ENCODE measurements at places on chromosomes 11 and 22.

- peaks cover 9% of the 10 kb centered on the region for H3K36me3 ChIP-seq
- H3K27me3 ChIP-seq, result no peaks in the 10 kb centered on the region
- DNase-seq, result no peak
- H3K27ac ChIP-seq, result no peak overlapping the region
- H3K4me3 ChIP-seq, result no peak overlapping the region
- no peaks in the 10 kb centered on the region for H3K4me1 ChIP-seq
Observed at GRCh38 chr11:134288486-134288885, 12.3 kb downstream of the GLB1L3 start.

- H3K36me3 ChIP-seq, result no peaks in the 10 kb centered on the region
- no peak for DNase-seq
- H3K4me1 ChIP-seq, result peaks cover 3% of the 10 kb centered on the region
Observed at GRCh38 chr11:95991101-95991500, 67.2 kb upstream of the MTMR2 start.

DNA sequence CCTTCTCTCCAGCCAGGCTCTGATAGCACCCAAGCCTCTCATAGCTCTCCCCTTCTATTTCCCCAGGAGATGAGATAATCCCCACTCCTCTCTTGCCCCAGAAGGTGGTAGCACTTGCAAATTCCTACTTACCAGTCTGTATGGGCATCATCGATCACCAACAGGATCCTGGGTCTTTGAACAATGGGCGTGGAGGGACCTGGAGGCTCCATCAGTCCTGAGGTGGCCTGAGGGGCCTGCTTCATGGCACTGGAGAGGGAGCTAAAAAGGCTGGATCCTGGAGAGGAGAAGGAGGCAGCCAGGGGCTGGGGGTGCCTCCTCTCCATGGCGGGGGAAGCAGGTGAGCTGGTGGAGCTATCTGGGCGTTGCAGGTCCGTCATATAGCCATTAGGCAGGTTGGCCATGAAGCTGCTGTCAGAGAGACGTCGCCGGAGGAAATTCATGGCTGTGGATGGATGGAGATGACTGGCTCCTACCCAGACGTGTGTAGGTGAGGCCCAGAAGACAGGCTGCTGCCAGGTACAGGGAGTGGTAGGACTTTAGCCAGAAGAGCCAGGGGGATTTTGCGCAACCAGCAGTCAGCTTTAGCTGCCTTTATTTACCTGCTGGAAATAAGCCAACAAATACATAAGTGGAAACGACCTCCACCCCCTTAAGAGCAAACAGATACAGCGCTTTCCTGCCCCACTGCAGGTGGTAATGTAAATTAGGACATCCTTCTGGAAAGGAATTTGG, 51.8 kb downstream of the SYN3 start:
- no peaks in the 10 kb centered on the region for H3K27me3 ChIP-seq
- peak; percentile 24 for DNase-seq
- H3K27ac ChIP-seq, result no peak overlapping the region

DNA sequence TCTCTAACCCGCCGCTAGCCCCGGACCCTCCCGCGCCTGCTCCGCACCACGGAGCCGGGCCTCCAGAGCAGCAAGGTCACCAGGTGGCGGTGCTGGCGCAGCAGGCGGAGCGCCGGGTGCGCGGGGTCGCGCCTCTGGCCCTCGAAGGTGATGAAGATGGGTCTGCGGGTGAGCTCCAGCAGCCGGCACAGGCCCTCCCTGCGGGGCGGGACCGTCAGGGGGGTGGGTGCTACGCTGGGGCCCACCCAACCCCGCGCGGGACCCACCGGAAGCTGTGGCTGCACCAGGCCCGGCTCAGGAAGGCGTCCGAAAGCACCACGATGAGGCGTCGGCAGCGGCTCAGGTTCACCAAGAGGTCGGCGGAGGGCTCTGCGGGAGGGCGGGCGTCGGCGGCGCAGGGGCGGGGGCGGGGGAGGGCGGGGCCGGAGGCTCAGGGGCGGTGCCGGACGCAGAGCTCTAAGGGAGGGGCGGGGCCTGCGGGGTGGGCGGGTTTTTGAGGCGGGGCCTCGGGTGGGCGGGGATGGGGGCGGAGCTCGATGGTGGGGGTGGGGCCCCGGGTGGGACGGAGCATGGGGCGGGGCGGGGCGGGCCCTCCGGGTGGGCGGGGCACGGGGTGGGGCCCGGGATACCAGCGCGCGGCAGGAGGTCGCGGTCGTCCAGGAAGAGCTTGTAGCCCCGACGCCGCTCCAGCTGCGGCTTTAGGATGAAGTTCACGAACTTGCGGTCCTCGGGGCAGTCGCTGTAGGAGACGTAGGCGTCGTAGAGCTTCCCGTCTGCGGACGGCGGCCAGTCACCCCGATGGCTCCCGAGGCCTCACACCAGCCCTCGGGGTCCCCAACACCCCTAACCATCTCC, 7.8 kb downstream of the SIGIRR start:
- peaks cover 5% of the 10 kb centered on the region for H3K4me1 ChIP-seq
- no peak overlapping the region for H3K27ac ChIP-seq
- H3K36me3 ChIP-seq, result no peaks in the 10 kb centered on the region
- peak; percentile 57 for DNase-seq
- H3K27me3 ChIP-seq, result no peaks in the 10 kb centered on the region

DNA sequence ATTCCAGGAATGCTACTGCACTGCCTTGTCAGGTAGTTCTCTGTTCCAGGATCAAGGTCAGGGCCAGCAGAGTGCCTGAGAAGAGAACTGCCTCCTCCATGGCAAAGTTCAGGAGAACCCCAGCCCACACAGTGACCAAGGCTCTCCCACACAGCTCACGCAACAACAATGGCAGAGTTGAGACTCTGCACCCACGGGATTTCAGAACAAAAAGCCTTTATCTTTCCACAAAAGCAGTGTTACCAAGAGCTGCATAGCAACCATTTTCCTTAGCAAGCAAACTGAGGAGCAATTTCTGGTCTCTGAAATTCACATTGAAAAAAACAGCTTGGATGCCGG, 11.1 kb downstream of the PLAAT3 start:
- H3K4me3 ChIP-seq, result no peak overlapping the region
- DNase-seq, result no peak
- no peak overlapping the region for H3K27ac ChIP-seq
- H3K36me3 ChIP-seq, result no peaks in the 10 kb centered on the region

DNA sequence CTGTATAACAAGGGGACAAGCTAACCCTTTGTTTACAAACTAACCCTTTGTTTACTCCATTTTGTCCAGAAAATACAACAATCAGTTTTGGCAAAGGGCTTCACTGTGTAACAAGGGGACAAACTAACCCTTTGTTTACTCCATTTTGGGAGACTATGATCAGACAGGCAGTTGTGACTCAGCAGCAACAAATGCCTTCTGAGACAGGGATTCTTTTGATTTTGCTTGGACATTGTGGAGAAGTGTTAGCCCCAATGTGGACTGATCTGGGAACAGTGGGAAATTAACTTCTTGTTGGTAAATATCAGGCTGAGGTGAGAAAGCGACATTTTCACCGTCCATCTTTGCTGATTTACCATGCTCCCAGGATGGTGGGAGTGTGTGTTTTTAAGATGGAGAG, 983 bp downstream of the EHF start:
- H3K4me1 ChIP-seq, result no peaks in the 10 kb centered on the region
- no peak overlapping the region for H3K4me3 ChIP-seq
- H3K27ac ChIP-seq, result no peak overlapping the region
- no peak for DNase-seq
- H3K36me3 ChIP-seq, result no peaks in the 10 kb centered on the region
- no peaks in the 10 kb centered on the region for H3K27me3 ChIP-seq

GRCh38 chr11:10443721-10444235, 11.3 kb upstream of the AMPD3 start:
- no peak for DNase-seq
- H3K27ac ChIP-seq, result no peak overlapping the region
- no peaks in the 10 kb centered on the region for H3K36me3 ChIP-seq
- no peaks in the 10 kb centered on the region for H3K4me1 ChIP-seq
- H3K27me3 ChIP-seq, result no peaks in the 10 kb centered on the region

DNA sequence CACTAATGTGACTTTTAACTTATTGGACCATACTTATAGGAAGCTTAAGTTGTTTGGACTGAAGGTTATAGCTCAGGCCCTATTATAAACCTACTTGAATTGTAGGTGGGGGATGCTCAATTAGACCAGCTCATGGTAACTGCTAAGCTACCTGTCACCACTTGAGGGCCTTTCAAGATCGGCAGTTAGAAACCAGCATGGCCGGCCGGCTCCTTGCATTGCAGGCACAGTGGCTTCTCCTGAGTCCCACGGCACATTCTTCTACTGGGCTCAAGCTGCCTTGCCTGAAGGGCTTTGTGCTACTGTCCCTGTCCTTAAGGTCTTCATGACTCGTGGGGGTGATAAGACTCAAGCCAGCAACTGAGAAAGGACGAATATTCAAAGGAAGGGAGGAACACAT, 70.8 kb downstream of the TBC1D22A start:
- no peak overlapping the region for H3K4me3 ChIP-seq
- H3K27me3 ChIP-seq, result no peaks in the 10 kb centered on the region
- no peaks in the 10 kb centered on the region for H3K4me1 ChIP-seq
- peak; percentile 63 for DNase-seq
- no peaks in the 10 kb centered on the region for H3K36me3 ChIP-seq

DNA sequence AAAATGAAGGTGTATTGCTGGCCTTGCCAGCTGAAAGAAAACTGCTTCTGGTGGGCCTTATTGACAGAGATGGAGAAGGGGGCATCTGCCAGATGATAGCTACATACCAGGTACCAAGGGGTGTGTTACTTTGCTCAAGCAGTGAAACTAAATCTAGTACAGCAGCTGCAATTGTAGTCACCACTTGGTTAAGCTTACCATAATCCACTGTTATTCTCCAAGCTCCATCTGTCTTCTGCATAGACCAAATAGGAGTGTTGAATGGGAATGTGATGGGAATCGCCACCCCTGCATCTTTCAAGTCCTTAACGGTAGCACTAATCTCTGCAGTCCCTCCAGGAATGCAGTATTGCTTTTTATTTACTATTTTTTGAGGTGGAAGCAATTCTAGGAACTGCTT, 45.8 kb upstream of the LIN7C start:
- no peaks in the 10 kb centered on the region for H3K36me3 ChIP-seq
- no peak for DNase-seq
- H3K4me3 ChIP-seq, result no peak overlapping the region
- no peaks in the 10 kb centered on the region for H3K27me3 ChIP-seq

- no peaks in the 10 kb centered on the region for H3K27me3 ChIP-seq
- H3K36me3 ChIP-seq, result no peaks in the 10 kb centered on the region
- no peak overlapping the region for H3K27ac ChIP-seq
- no peaks in the 10 kb centered on the region for H3K4me1 ChIP-seq
- no peak overlapping the region for H3K4me3 ChIP-seq
Observed at GRCh38 chr22:45094825-45095224, 68.9 kb upstream of the NUP50 start.

- no peaks in the 10 kb centered on the region for H3K36me3 ChIP-seq
- H3K4me3 ChIP-seq, result no peak overlapping the region
- no peaks in the 10 kb centered on the region for H3K27me3 ChIP-seq
- DNase-seq, result no peak
- no peak overlapping the region for H3K27ac ChIP-seq
- H3K4me1 ChIP-seq, result no peaks in the 10 kb centered on the region
Observed at GRCh38 chr11:91686700-91687099, 537.9 kb upstream of the FAT3 start.

DNA sequence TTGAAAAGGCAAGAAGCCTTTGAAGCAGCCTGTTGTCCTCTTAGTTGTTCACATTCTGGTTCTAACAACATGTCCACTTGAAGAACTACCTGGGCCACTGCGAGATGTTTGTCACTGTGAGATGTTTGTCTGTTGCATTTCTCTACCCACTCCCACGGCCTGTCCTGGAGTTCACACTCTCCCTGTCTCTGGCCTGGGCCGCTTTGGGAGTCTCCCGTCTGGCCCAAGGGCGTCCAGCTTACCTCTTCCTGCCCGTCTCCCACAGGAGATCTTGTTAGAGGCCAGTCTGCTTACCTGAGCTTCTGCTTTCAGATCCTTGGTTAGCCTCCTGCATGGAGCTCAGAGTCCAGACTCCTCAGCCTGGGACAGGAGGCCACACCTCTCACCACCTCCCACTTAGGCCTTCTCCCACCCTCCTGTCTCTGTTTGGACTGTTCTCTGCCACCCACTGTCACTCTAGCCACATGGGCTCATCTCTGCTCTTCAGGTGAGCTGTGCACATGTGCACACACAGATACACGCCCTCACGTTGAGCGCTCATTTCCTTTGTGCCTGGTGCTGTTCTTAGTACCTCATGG, 66.0 kb downstream of the TBC1D22A start:
- H3K4me3 ChIP-seq, result no peak overlapping the region
- peaks cover 3% of the 10 kb centered on the region for H3K4me1 ChIP-seq
- H3K27me3 ChIP-seq, result no peaks in the 10 kb centered on the region
- peak; percentile 30 for DNase-seq
- no peaks in the 10 kb centered on the region for H3K36me3 ChIP-seq
- H3K27ac ChIP-seq, result no peak overlapping the region

DNA sequence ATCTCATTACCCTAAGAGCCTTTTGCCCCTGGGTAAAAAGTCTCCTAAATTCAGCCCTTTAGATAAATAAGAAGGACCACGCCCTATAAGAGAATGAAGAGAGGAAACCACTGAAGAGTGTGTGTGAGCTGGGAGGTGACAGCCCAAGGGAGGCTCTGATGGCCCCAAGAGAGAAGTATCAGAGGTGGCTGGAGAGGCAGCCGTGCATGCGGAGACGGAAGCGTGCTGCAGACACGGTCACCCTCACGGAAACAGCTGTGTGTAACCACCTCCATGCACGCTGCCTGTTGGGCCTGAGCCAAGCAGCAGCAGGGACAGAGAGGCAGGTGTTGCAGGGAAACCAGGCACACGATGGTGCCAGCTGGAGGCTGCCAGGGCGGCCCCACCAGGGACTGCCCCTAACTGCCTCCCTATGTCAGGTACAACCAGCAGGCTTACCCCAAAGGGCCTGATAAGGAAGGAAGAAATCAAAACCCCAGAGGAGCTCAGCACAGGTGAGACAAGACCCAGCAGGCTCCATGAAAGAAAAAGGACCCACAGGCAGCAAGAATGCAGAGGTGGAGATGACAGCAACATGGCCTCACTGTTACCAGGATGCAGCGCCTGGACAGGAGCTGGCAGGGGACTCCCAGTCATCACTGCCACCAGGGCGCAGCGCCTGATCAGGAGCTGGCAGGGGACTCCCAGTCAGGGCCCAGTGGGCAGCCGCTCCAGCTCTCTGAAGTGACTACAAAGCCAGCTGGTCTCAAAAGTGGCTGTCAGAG, 7.8 kb downstream of the LARGE2 start:
- peaks cover 31% of the 10 kb centered on the region for H3K36me3 ChIP-seq
- H3K4me1 ChIP-seq, result no peaks in the 10 kb centered on the region
- no peak overlapping the region for H3K27ac ChIP-seq
- no peak overlapping the region for H3K4me3 ChIP-seq
- no peaks in the 10 kb centered on the region for H3K27me3 ChIP-seq

DNA sequence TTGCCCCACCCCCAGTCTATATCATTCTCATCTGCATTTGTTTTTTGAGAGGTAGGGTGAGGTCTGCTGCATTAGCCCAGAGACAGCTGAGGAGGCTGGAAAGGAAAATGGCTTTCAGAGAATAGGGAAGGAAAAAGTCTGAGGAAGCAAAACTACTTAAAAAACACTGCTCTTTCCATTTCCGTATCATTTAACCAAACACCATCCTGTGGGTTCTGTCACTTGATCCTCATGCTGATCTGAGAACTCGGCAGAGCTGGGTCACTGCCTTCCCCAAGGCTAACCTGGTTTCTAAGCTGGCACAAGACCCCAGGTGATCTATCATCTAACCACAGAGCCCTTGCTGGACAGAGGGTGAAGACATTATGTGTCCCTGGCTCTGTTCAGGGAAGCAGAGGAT, 1.2 kb downstream of the FOLR2 start:
- H3K27ac ChIP-seq, result no peak overlapping the region
- H3K36me3 ChIP-seq, result no peaks in the 10 kb centered on the region
- H3K4me3 ChIP-seq, result no peak overlapping the region
- H3K27me3 ChIP-seq, result no peaks in the 10 kb centered on the region
- peaks cover 6% of the 10 kb centered on the region for H3K4me1 ChIP-seq

- H3K36me3 ChIP-seq, result no peaks in the 10 kb centered on the region
- DNase-seq, result no peak
- no peak overlapping the region for H3K4me3 ChIP-seq
- H3K27me3 ChIP-seq, result no peaks in the 10 kb centered on the region
Observed at GRCh38 chr11:47912843-47913437, 64.8 kb upstream of the NUP160 start.

Data from H1 (cell line).